ENCODE measurements at places on chromosomes 3 and 15.

DNA sequence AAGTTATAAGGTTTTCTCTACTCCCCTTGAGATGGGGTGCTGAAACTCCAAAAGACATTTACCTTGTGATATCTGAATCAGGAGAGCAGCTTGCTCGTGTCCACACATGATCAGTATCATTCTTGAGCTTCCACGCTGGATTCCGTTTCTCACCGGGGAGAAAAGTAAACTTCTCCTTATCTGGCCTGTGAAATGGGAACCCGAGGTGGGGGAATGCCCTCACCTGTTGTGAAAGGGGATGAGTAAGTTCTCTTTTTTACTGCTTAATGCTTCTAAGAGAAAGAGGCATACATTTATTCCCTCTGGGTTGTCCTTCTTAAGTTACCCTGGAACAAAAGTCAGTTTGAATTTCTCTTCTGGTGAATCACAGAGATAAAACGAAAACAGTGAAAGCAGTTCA lies 440.5 kb upstream of the ADAMTS9 start:
- no peak for DNase-seq

- no peak for DNase-seq
Measured at GRCh38 chr15:42354824-42355223, 4.5 kb upstream of the CAPN3 start.

- DNase-seq: no peak
Measured at GRCh38 chr15:69980341-69981059, 117.2 kb downstream of the TLE3 start.

DNA sequence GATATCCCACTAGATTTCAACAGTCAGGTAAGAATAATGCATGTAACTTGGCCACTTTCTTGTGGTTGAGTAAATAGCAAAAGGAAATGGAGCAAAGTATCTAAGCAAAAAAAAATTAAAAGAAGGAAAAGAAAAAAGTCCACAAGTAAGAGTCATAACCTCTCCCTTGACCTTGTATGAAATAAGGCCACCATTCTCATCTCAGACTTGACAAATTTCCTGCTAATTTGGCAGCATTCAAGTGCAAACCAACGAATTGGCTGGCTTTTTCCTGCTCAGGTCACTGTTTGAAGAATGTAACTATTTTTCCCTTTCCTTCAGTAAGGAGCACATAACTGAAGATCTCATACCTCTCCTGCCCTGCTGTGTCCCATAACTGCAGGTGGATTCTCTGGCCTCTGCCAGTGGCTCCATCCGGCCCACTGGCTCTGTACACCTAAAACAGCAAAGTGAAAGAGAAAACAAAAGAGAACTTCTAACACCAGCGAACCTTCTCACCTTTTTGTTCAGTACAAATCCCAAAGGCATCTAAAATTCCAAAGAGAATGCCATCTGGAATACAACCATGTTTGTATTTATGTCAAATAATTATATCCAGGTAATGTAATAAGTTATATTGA lies 33.4 kb upstream of the RSL24D1 start:
- no peak for DNase-seq

DNA sequence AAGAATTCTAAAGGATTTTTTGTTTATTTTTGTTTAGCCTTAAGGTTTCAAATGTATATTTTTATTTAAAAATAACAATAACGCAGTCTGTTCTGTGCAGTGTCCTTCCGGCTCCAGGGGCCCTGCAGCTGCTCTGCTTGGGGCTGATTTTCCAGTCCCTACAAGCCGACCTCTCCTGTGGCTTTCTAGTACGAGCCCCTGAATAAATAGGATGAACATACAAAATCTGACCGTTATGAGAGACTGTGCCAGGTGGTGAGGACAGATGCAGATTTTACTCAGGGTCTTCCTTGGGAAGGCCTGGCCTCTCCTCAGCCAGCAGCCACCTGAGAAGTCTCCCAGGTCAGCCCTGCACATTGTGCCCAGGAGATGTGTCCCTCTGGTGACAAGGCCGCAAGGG lies 59.2 kb upstream of the ADAMTS17 start:
- no peak for DNase-seq

- DNase-seq: no peak
Measured at GRCh38 chr3:195701042-195701915, 19.5 kb upstream of the MUC20 start.

GRCh38 chr3:122924056-122924455 lies 103.5 kb downstream of the SEMA5B start:
- no peak for DNase-seq

- DNase-seq: no peak
Measured at GRCh38 chr3:159928666-159929065, 60.0 kb upstream of the IL12A start.

GRCh38 chr15:82944821-82945220 lies 7.7 kb downstream of the HOMER2 start:
- no peak for DNase-seq

GRCh38 chr3:81465510-81466200 lies 295.8 kb downstream of the GBE1 start:
- DNase-seq: no peak

- no peak for DNase-seq
Measured at GRCh38 chr3:190655933-190656332, 142.0 kb downstream of the IL1RAP start.

DNA sequence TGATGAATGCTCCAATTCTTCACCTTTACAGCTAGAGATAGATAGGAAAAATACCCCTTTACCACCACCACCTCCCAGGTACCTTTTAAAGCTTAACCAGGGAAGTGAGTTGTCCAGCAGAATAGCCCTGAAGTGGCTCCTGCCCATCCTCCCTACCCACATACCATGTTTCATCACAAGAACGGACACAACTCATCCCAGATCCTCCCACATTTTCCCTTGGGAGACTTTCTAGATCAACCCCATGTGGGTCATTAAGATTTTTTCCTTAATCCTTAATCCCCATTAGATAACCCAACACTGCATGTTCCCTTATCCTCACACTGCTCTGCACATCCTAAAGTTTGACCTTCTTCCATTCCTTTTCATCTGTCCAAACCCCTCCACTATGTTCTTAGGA lies 69.3 kb downstream of the CHST2 start:
- no peak for DNase-seq

DNA sequence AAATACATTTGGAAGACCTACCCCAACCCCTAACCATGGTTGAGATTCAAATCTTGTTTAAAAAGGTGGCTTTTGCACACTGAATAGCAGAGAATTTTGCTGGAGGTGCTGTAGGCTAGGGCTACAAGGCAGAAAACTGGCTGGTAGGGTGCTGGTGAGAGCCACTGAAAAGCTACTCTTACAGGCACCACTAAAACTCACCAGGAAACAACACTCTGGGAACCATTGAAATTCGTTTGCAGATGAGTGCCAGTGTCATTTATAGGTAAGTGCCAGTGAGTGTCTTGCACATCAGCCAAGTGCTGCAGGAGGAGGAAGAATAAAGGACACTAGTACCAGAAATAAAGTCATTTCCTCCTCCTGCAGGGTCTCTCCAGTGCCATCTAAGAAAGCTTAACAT lies 610.2 kb downstream of the ZNF385D start:
- no peak for DNase-seq

GRCh38 chr15:75149867-75150709 lies 51.6 kb upstream of the C15orf39 start:
- DNase-seq: no peak

DNA sequence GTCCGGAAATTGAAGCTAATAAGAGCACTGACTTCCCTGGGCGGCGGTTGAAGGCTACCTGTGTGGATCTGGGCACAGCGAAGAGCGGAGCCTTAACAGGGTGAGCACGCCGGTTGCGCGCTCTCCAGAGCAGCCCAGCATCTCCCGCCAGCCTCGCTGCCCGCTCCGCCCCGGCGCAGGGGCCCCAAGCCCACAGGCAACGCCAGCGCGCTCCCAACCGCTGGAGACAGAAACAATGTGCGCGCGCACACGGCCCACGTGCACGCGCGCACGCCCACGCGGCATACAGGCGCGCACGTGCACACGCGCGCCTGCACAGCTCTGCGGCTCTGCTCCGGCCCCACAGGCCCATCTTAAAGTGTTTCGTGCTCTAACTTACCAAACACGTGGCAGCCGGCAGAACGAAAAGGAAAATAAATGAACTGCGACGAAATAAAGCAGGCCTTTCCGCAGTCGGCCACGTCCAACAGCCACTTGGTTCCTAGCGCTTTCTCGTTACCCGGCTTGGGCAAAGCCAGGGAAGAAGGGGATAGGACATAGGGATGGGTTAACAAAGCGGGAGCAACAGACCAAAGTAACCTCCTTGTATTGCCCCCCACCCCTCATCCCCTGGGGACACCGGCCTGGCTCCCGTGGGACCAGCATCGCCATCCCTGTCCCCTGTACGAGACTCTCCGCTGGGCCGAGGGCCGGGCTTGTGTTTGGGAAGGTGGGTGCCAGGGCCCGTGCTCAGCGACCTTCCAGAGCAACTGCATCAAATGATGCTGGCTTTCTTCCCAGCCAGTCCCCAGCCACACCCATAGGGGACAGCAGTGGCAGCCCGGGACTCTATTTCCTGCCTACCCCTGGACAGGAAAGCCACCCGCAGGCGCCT lies 203.7 kb downstream of the ABHD5 start:
- no peak for DNase-seq

- DNase-seq: no peak
Measured at GRCh38 chr15:67745073-67746006, 80.0 kb upstream of the SKOR1 start.

DNA sequence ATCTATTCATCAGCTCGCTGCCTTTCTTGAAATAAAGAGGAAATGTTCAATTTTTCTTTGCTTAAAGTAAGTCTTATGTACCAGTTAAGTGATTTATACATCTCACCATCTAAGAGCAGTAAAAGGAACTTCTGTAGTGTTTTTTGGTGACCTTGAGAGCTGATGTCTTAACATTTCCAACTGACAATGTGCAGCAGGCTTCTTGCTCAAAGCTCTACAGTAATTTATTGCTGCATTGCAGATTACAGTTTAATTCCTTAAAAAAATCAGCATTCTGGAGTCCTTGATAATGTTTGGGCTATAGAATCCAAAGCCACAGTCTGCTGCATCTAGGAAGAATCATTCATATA lies 61.6 kb downstream of the DIPK2A start:
- DNase-seq: no peak

- DNase-seq: no peak
Measured at GRCh38 chr3:26703519-26703918, 80.9 kb downstream of the LRRC3B start.

GRCh38 chr3:15331606-15332404 lies 581 bp downstream of the SH3BP5 start:
- no peak for DNase-seq

- DNase-seq: peak; percentile 47
Measured at GRCh38 chr3:50242851-50243542, 7.0 kb downstream of the GNAI2 start.

GRCh38 chr3:157501863-157502262 lies 1.4 kb downstream of the VEPH1 start:
- DNase-seq: no peak

- no peak for DNase-seq
Measured at GRCh38 chr3:11769704-11770476, 76.8 kb downstream of the TAMM41 start.

GRCh38 chr15:60062826-60063225 lies 58.7 kb downstream of the FOXB1 start:
- no peak for DNase-seq

DNA sequence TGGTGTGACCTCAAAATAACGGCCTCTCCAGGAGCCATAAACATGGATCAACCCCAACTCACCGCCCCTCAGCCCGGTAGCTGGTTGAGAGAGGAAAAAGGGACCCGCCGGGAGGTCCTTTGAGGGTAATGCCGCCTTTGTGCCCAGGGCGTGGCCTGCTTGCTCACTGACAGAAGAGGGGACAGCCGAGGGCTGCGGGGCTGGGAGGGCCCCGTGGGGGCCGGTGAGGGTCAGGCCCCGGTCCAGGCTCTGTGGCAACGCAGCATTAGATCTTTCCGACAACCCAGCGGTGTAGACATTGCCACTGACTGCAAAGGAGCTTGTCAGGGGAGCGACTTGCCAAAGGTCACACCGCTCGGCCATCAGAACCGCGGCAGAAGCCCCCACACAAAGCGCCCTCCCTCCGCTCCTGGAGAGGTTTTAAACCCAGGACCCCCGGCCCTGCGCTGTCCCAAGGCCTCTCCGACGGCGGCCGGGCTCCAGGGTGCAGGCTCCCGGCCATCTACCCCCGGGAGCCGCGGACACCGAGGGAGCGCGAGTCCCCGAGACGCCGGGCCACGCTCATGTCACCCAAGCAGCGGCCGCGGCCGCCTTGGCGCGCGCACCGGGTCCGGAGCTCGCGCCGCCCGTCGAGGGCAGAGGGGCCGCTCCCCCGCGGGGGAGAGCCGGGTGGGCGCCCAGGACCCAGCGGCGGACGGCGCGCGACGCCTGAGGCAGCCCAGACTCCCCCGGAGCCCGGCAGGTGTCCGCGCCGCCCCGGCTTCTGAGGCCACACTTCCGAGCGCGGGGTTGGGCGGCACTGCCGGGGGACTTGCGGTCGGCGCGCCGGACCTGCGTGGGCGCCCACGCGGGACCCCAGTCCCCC lies 975 bp downstream of the PCSK6 start:
- DNase-seq: no peak

DNA sequence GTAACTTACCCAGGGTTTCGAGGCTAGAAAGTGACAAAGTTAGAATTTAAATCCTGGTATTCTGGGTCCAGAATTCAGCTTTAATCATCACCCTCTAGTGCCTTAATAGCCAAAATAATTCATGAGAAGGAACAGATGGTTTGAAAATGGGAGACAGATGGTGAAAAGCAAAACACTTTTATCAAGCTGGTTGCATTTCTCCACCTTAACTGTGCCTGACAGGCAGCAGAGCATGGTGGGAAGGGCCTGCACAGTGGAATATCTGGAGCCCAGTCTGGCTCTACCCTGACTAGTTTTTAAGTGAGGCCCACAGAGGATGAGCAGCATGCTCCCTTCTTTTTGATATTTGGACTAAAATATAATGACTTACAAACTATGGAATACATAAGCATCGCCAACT lies 35.6 kb upstream of the RASGRP1 start:
- DNase-seq: no peak

- DNase-seq: no peak
Measured at GRCh38 chr15:68818066-68818768, 2.5 kb downstream of the ANP32A start.

GRCh38 chr3:22322861-22323260 lies 571.9 kb upstream of the ZNF385D start:
- no peak for DNase-seq

GRCh38 chr3:125313060-125313635 lies 62.0 kb downstream of the ZNF148 start:
- no peak for DNase-seq

GRCh38 chr3:56469141-56469540 lies 874 bp upstream of the ERC2 start:
- no peak for DNase-seq

DNA sequence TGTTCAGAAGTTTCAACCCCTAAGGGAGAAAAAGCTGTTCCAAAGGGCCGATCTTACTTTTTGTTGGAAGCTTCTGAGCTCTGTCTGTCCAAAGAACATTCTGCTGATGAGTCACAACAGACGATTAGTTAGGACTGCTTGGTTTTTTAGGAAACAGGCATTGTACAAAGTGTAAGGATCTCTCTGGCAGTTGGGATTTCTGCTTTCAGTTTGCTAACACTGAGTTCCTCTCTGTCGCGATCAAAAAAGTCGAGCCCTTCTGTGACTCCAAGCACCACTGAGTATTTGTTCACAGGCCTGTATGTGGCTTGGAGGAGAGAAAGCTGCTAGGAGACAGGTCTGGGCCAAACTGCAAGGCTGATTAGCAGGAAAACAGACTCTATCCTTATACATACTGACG lies 91.8 kb upstream of the PFN2 start:
- no peak for DNase-seq

GRCh38 chr15:33314069-33314468 lies 3.3 kb downstream of the RYR3 start:
- DNase-seq: no peak

GRCh38 chr15:86973284-86973844 lies 893.7 kb downstream of the AGBL1 start:
- no peak for DNase-seq

- DNase-seq: no peak
Measured at GRCh38 chr15:63466378-63467192, 37.8 kb upstream of the USP3 start.

All from esophagus squamous epithelium (tissue), 5 donors.